ENCODE measurements at places on chromosomes 2 and 18.

GRCh38 chr18:54767098-54767497 is 61.2 kb upstream of the RAB27B start:
- no peak for DNase-seq

DNA sequence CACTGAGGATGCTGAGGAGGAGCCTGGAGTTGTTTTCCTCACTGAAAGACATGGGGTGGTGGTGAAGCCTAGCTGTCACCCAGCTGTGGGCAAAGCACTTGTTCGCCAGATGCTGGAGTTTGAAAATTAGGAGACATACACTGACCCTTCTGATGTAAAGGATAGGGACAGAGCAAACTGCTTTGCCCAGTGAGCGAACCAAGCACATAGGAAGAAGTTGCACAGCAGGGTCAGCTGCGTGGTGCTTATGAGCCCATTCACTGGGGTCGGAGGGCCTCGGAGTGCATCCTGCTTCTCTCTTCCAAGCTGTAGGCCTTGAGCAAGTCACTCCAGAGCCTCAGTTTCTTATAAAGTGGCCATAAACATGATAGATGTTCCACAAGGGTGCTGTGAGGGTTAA is 50.9 kb downstream of the HK2 start:
- no peak for DNase-seq

GRCh38 chr2:62038975-62039771 is 133.7 kb downstream of the COMMD1 start:
- no peak for DNase-seq

DNA sequence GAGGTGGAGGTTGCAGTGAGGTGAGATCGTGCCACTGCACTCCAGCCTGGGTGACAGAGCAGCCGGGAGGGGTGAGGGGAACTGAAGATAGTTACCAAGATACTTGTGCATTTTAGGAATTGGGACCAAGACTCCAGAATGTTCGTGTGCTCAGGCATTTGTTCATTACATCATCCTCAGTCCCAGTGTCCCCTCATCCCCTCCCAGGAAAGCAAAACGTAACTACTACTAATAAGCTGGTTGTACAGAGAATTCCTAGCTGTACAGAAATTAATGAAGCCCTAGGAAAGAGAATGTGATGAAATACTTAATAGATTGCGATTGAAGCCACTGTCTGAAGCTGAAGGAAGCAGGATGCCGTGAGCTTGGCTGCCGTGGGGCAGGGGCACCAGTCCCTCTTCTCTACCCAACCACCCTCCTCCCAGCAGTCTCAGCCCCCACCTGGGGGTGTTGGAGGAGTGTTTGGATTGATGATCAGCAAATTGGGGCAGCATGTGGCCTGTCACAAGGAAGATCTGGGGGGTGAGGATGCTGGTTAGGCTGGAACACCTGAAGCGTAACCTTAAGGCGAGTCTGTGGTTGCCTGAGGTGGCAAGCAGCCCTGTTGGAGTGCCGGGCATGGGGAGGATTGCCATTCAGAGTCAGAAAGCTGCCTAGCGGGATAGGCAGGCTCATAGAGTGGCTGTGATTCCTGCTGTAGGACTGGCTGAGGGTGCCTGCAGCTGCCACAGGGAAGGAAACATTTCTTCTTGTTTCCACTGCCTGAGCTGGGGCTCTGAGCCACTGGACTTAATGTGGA is 140.9 kb downstream of the SH3RF3 start:
- no peak for DNase-seq

DNA sequence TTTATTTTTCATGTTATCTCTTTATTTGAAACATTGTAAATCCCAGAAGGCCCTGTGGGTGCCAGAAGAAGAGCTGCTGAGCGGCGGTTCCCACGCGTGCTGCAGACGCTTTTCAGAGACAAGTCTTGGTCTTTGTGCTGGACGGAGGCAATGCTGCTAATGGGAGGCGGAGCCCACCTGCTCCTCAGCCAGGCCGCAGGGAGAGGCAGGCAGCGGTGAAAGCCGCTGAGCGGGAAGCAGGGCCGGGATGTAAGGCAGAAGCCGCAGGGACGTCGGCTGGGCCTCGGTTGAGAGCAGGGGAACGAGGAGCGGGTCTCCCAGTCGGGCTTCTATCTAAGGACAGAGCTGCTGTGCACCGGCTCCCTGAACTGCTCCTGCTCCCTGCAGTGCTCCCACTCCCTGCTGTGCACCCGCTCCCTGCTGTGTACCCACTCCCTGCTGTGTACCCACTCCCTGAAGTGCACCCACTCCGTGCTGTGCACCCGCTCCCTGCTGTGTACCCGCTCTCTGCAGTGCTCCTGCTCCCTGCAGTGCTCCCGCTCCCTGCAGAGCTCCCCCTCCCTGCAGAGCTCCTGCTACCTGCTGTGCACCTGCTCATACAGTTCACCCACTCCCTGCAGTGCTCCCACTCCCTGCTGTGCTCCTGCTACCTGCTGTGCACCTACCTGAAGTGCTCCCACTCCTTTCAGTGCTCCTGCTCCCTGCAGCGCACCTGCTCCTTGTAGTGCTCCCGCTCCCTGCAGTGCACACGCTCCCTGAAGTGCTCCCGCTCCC is 16.4 kb downstream of the TMEM18 start:
- no peak for DNase-seq

GRCh38 chr18:22115573-22115972 is 53.8 kb upstream of the GATA6 start:
- no peak for DNase-seq

- no peak for DNase-seq
These were observed 55.7 kb upstream of the RASGRP3 start for GRCh38 chr2:33420726-33421125.

GRCh38 chr2:117958186-117958585 is 55.7 kb downstream of the CCDC93 start:
- DNase-seq = peak; percentile 81

DNA sequence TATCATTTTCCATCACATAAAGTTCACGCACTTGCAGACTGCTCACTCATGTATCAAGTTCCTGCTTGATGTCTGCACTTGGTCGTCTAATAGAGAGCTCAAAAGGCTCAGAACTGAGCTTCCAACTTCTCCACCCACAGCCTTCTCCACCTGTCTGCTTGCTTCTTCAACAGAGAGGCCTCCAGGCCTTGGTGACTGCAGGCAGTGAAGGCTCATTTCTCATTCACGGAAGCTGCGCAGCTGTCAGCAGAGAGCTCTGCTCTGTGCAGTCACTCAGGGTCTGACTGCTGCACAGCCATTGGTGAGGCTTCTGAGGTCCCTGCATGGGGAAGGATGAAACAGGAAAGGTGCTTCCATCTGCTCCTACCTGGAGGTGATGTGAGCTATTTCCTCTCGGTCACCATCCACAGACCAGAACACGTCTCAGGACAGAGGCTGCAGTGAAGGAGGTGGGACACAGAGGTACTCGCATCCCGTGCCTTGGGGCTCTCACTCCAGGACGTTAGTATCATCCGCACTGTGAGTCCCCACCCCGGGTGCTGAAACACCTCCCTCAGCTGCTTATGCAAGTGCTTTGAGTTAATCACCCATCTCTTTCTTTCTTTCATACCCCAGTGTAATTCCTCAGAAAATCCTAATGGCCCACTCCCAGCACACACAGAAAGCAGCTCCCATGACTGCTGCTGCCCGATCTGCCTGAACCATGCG is 126.2 kb downstream of the TMEM18 start:
- no peak for DNase-seq

GRCh38 chr2:231210782-231211181 is 12.4 kb downstream of the ARMC9 start:
- DNase-seq = no peak

GRCh38 chr2:167851876-167852275 is 395.5 kb downstream of the STK39 start:
- no peak for DNase-seq

DNA sequence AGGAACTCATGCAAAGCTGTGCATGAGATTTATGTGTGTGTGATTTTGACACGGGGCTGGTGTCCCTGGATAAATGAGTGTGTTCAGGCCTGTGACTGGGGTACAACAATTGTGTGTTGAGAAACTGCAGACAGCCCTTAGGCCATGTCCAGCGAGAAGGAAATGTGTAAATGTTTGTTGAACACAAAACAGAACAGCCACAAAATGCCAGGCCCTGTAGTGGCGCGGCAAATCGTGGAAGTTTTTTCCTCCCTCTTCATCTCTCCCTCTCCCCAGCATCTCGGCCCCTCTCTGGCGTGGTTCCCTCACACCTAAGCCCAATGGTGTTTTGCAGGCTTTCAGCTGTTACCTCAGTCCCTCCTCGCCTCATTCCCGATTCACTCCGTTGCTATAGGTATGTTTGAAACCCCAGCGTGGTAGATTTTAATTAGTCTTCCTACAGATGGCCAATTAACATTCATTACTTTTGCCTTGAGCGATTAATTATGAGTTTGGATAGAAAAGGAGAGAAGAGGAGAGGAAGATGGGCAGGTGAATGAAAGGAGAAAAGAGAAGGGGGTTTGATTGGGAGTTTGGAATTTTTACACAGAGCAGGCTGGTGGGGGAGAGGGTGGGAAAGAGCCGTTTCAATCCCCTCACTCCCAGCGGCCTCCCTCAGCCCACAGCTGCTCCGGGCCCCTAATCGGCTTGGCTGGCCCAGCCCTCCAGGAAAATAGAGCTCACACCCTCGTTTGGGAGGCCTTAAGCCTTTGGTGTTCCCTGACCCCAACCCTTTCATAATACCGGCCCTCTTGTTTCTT is 10.8 kb downstream of the SPR start:
- no peak for DNase-seq

DNA sequence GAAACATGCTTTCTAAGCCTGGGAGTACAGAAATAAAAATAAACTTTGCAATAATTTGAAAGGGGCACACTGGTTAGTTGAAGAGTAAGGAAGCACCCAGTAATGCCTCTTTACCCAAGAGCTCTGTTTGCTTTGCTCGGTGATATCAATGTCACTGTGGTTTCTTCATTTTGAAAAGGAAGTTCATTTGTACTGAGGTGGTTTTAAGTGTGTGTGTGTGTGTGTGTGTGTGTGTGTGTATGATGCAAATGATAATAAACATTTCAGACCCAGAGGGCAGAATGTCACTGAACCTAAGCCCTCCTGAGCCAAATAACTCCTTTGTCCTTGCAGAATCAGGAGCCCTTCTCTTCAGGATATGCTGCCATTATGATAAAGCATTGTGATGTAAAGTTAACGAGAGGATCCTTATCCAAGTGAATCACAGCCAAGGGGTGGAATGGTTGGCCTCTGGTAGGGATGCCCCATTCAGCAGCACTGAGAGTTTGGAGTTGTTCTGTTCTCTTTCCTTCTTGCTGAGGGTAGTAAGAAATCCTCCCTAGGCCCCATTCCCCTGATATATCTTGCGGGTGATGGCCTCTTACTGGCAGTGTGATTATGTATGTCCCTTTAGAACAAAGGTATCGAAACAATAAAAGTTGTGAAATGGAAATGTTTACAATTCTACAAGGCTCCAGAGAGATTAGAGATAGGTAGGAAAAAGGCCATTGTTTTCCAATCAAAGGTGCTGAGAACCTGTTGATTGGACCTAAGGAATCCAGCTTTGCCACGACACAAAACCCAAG is 7.6 kb downstream of the ITGA6 start:
- DNase-seq = no peak

DNA sequence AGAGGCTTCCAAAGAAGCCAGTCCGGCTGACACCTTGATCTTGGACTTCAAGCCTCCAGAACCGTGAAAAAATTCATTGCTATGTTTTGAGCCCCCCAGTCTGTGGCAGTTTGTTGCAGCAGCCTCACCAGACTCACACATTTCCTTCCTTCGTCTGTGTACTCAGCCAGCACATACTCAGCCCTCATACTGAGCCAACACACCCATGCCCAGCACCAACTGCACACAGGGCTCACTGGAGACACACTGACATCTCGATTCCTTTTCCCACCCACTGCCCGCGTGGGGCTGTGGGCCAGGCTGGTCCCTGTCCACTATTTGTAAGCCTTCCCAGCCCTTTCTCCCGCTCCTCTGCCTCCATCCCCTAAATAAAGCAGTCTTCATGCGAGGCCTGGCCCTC is 24.1 kb upstream of the NMUR1 start:
- no peak for DNase-seq

DNA sequence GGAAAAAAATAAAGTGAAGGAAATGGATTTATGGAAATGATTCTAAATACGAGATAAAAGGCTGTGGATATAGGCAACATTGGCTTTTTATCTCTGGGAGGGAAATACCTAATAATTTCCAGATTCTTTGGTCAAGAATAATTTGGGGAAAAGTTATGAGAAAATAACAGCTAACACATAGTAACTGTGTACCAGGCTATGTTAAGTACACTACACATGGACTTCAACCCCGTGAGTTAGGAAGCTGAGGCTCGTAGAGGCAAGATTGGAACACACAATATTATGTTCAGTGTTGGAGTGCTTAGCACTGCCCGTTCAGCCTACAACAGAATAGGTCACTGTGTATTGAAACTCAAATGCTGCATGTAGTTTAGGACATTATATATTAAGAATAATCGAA is 34.3 kb upstream of the GPD2 start:
- DNase-seq = no peak

GRCh38 chr2:202237787-202238233 is 587 bp downstream of the SUMO1 start:
- peak; percentile 11 for DNase-seq

- no peak for DNase-seq
These were observed 10.5 kb upstream of the NEUROD1 start for GRCh38 chr2:181690860-181691259.

GRCh38 chr2:151544449-151544848 is 134.7 kb downstream of the RIF1 start:
- no peak for DNase-seq

DNA sequence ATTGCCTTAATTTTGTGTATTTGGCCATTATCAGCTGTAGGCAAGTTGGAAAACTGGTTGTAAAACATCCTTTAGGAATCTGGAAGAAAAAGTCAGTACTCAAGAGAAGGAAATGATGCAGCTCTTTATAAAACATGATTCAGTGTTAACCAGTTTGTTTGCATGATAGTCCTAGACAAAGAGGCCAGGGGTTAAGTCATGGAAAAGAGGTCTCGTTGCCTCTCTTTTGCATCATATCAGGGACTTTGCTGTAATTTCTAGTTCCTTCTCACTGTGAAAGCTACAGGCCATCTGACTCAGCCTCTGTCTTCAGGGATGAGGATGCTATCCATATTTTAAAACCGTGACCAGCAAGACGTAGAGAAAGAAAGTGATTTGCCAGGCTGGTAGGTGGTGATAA is 38.0 kb downstream of the NPAS2 start:
- DNase-seq = peak; percentile 78

GRCh38 chr2:72676341-72677025 is 149.3 kb downstream of the EXOC6B start:
- DNase-seq = no peak

GRCh38 chr18:8167026-8167425 is 442.2 kb upstream of the RAB12 start:
- DNase-seq = no peak

- no peak for DNase-seq
These were observed 38.1 kb downstream of the RALB start for GRCh38 chr2:120290737-120291136.
